ENCODE measurements at places on chromosomes 1 and 21.

- DNase-seq, result no peak
Observed at GRCh38 chr21:44518686-44519085, 21.3 kb downstream of the KRTAP10-1 start.

- DNase-seq, result no peak
Observed at GRCh38 chr1:206744683-206745082, 25.9 kb upstream of the IL19 start.

DNA sequence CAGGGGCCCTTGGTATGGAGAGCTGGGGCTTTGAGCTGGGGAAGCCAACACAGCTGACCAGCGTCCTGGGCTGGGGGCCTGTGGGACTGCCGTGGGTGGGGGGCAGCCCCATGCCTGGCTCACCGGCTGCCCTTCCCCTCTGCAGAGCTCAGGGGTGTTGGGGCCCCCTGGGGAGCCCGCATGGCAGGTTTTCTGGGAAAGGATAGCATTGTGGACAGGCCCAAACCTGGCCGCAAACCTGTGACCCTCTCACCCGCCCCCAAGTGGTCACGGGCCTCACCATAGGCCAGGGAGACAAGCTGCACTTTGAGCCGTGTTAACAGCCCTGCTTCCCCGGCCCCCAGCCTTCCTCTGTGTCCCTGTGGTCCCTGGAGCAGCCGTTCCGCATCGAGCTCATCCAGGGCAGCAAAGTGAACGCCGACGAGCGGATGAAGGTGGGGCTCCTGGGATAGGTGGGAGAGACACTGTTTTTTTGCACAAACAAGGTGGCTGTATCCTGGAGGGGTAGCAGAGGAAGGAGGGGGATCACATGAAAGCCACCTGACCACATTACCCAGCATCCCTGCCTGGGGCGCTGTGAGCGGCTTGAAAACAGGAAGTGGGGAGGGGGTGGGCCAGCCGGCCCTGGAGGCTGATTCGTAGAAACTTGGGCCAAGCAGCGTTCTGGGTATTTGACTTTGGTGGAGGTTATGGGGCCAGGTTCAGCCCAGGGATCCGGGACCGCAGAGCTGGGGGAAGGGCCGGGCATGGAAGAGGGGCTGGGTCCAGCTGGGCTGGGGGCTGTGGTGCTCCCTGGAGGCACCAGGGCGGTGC, 65.9 kb downstream of the PIK3CD start:
- peak; percentile 93 for DNase-seq

- DNase-seq, result peak; percentile 72
Observed at GRCh38 chr1:28248273-28249012, 10.9 kb upstream of the SESN2 start.

GRCh38 chr1:229886636-229887035, 180.4 kb upstream of the GALNT2 start:
- DNase-seq, result no peak

- no peak for DNase-seq
Observed at GRCh38 chr1:221823561-221823960, 81.7 kb upstream of the DUSP10 start.

GRCh38 chr1:33316601-33317000, 4.3 kb downstream of the A3GALT2 start:
- DNase-seq, result no peak

- no peak for DNase-seq
Observed at GRCh38 chr1:14372526-14372925, 226.0 kb upstream of the KAZN start.

DNA sequence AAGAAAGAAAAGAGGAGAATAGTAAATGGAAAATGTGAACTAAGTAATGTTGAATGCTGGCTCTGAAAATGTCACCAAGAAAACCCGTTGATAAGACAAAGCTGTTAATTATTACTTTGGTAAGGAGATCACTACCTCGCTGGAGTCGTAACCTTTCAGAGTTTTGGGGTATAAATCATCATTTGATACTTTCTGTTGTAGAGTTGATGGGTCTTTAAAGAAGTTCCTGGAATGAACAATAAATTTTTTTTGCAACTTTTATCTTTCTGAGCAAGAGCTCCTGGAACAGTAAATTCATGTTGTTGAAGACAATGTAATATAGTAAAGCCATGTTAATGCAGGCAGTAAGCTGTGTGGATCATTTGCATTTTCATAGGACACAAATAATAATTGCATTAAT, 46.2 kb downstream of the MAN1A2 start:
- DNase-seq, result no peak

DNA sequence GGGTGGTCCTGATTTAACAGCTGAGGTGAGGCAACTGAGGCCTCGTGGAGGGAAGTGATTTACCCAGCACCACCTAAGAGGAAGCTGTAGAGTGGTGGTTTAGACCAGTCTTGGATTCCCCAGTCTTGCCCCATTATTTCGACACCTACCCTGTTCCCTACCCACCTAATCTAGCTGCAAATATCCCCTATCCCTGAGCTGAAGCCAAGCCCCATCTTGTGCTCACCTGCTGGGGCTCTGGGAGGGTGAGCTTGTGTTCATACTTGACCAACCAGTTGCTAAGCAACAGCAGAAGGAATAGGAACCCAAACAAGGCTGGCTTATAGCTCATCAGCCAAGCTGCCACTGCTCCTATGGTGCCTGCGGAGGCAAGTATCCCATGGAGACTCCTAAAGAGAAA, 2.0 kb downstream of the TEX46 start:
- DNase-seq, result no peak

- DNase-seq, result peak; percentile 46
Observed at GRCh38 chr1:8463144-8463927, 145.4 kb downstream of the SLC45A1 start.

DNA sequence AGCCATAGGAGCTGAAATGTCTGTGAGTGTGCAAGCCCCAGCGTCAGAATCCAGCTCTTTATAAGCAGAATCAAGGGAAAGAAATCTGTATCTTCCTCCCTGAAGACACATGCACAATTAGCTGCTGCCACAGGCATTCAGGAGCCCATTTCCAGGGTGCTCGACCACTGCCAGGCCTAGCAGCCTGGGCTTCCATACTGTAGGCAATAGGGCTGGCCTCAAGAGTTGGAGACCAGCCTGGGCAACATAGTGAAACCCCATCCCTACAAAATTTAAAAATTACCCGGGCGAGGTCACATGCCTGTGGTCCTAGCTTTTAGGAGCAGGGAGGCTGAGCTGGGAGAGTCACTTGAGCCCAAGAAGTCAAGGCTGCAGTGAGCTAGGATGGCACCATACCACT, 41.0 kb downstream of the NEK2 start:
- DNase-seq, result no peak

GRCh38 chr1:67850151-67850551, 16.9 kb upstream of the GNG12 start:
- DNase-seq, result no peak

GRCh38 chr21:44927587-44928461, 7.1 kb upstream of the ITGB2 start:
- peak; percentile 87 for DNase-seq

- DNase-seq, result no peak
Observed at GRCh38 chr1:16302709-16303627, 49.3 kb downstream of the FBXO42 start.

DNA sequence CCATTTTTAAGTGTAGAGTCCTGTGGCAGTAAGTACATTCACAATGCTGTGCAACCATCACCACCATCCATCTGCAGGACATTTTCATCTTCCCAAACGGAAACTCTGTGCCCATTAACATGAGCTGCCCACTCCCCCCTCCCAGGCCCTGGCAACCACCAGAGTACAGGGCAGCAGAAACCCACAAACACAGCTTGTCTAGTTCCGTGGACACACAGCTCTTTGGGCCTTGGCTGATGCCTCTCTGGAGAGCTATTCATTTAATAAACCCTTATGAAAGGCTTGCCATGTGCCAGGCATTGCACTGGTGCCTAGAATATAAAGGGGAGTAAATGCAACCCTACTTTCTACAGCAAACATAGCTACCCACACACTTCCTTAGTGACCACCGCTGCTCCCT, 28.0 kb downstream of the STUM start:
- DNase-seq, result no peak

DNA sequence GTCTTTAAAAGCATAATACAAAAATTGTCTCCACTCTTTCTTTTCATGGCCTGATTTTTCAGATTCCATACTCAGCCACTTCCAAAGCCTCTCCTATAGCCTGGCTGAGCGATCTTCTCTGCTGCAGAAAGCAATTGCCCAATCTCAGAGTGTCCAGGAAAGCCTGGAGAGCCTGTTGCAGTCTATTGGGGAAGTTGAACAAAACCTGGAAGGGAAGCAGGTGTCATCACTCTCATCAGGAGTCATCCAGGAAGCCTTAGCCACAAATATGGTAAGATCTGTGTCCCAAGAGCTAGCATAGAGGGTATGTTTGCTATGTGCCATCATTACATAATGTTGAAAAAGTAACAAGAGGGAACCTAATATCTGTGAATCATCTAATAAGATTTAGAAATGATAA, 130.7 kb upstream of the BMP8A start:
- no peak for DNase-seq

DNA sequence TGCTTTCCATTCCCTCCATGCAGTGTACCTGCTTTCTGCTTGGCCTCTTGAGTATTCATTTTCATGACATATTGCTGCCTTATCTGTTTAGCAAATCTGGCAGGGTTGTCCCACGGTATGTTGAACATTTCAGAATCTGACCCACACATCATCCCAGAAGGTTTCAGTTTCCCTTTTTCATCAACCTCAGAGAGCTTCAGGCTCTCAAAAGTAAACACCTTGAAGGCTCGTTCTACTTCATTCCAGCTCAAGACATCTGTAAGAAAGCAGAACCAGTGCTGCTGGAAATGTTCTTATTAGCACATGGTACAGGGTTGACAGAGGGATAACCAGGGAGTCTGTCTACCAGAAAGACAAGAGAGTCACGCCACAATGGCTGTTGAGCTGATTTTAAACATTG, 103.6 kb downstream of the SPAG17 start:
- DNase-seq, result no peak

GRCh38 chr1:165403835-165404482, 41.0 kb downstream of the RXRG start:
- no peak for DNase-seq

- no peak for DNase-seq
Observed at GRCh38 chr1:177847843-177848242, 122.0 kb downstream of the SEC16B start.

GRCh38 chr1:56788102-56788501, 31.1 kb downstream of the FYB2 start:
- no peak for DNase-seq

DNA sequence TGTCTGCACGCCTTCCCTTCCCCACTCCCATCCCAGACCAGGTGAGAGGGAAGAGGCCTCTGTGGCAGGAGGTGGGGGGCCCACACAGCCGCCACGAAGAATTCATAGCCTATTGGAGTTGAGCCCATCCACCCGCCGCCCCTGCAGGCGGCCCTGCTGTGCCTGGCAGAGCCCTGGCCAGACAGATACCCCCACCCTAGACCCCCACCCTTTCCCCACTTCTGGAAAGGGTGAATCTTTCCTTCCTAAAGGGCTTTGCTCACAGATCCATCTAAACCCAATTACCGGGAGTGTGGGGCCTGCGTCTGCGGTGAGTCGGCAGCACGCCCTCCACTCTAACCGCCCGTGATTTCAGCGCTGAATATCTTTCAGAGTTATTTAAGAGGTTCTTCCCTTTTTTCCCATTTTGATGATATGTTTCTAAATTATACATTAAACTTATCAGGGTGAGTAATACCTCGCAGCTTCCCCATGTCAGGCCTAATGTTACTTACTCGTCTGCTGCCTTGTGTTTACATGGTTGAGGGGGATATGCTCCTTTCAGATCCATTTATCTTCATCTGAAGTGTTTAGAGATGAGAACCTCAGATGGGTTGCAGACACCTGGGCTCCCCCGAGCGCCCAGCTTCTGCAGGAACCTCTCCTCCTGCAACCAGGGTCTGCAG, 183.9 kb upstream of the VAMP3 start:
- DNase-seq, result no peak

- no peak for DNase-seq
Observed at GRCh38 chr21:46498335-46499050, 39.8 kb downstream of the DIP2A start.

- no peak for DNase-seq
Observed at GRCh38 chr21:35974775-35975174, 85.6 kb downstream of the SETD4 start.

GRCh38 chr1:51058858-51059257, 43.2 kb upstream of the C1orf185 start:
- no peak for DNase-seq

DNA sequence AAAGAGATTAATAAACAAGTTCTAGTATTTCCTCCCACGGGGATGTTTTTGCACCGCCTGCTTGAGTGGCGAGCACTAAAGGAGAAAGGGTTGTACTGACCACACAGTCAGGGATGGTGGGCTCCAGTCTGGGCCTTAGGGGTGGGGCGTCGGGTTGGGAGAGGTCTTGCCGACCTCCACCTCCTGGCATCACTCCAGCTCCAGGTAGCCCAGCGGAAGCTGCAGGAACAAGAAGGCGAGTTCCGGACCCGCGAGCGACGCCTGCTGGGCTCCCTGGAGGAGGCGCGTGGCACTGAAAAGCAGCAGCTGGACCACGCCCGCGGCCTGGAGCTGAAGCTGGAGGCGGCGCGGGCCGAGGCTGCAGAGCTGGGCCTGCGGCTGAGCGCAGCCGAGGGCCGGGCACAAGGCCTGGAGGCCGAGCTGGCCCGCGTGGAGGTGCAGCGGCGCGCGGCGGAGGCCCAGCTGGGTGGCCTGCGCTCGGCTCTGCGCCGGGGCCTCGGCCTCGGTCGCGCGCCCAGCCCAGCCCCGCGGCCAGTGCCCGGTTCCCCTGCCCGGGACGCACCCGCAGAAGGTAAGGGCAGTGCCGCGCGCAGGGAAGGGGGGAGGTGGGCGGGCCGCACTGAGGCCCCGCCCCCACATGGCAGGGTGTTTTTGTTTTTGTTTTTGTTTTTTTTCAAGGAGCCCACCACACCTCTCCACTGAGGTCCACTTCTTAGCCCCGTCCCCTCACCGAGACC, 19.7 kb downstream of the MFAP2 start:
- DNase-seq, result peak; percentile 73

DNA sequence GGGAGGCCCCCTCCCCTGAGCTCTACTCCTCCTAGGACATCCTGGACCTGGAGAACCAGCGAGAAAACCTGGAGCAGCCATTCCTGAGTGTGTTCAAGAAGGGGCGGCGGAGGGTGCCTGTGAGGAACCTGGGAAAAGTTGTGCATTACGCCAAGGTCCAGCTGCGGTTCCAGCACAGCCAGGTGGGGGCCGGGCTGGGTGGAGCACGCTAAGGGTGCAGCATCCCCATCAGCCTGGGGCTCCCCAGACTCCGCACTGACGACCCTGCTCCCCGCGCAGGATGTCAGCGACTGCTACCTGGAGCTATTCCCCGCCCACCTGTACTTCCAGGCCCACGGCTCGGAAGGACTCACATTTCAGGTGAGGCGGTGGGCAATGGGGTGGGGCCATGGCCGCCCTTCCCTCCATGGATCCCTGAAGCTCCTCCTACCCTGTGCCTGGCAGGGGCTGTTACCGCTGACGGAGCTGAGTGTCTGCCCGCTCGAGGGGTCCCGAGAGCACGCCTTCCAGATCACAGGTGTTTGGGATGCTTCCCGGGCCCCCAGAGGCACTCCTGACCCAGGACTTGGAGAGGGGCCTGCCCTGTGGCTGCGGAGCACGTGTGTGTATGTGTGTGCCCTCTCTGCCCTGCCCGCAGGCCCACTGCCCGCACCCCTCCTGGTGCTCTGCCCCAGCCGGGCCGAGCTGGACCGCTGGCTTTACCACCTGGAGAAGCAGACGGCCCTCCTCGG, 4.1 kb downstream of the PLEKHN1 start:
- DNase-seq, result no peak

- no peak for DNase-seq
Observed at GRCh38 chr1:76238094-76238628, 163.6 kb downstream of the ST6GALNAC3 start.
